ENCODE measurements at places on chromosomes 12 and 14.

DNA sequence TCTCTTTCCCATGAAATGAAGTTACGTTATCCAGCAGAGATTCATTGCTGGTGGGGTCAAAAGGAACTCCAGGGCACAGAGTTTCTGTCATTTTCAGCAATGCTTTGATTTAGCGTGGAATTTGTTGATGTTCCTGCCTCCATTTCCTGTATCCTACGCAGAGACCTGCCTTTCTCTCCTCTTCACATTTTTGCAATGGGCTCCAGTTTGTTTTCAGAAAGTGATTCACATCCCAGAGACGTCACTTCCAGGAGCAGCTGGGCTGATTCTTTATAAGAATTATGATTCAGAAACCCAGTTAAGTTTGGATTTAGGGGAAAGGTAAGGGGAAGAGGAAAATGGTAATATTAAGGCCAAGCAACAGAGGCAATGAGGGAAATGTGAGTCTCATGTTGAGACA, 11.6 kb downstream of the RNASE10 start:
- no peak for DNase-seq

GRCh38 chr12:42217656-42218055, 20.4 kb downstream of the YAF2 start:
- no peak for DNase-seq

DNA sequence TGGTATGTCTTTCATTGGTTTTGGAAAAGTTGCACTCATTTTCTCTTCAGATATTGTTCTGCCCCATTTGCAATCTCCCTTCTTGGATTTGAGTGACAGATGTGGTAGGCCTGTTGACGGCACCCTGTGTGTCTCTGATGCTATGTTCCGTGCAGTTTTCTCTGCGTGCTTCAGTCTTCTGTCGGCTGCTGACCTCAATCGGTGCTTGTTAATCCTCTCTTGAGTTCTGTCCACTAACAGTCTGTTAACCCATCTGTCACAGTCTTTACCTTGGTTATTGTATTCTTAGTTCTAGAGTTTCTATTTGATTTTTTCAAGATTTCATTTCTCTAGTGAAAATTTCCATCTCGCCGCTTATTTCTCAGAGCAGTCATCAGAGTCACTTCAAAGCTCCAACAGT, 20.7 kb upstream of the PLD4 start:
- DNase-seq = no peak

- no peak for DNase-seq
These were observed 144.6 kb downstream of the RAD51B start for GRCh38 chr14:67963960-67964812.

DNA sequence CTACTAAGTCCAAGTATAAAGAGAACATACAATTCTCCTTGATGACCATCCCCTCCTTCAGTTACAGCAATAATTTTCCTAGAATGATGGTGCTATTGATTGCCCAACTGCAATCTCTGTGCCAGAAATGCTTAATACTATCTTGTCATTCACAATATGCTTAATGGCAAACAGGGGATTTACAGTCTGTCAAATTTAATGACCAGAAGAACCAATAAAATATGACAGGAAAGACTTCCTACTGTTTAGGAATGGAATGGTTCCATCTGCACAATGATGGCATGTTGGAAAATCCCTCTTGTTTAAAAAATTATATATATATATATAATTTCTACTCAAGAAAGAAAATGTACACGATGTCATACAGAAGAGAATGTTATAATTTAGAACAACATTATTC, 623.2 kb downstream of the CCER1 start:
- no peak for DNase-seq

DNA sequence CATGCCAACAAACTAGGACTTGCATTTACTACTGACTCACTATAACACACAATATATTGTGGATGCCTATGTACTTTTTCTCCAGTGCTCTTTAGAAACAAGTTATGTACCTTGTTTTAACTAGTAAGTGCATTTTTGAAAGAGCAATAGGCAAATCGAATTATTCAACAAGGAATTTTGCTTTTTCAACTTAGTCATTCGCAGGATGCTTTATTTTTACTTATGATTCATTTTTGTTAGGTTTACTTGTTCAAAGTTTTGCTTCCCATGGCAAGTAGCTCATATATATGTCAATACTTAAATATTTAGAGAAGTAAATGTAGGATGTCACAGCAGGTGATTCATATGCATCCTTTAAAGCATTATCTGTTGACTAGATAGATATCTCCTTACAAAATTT, 149.8 kb downstream of the PELI2 start:
- DNase-seq = no peak

- DNase-seq = no peak
These were observed 493.9 kb downstream of the EGLN3 start for GRCh38 chr14:33457021-33457420.

GRCh38 chr12:12453635-12454034, 96.8 kb downstream of the BORCS5 start:
- no peak for DNase-seq

GRCh38 chr14:95505030-95505589, 11.3 kb downstream of the SYNE3 start:
- DNase-seq = no peak

GRCh38 chr12:49867570-49868341, 24.9 kb upstream of the BCDIN3D start:
- DNase-seq = peak; percentile 32

DNA sequence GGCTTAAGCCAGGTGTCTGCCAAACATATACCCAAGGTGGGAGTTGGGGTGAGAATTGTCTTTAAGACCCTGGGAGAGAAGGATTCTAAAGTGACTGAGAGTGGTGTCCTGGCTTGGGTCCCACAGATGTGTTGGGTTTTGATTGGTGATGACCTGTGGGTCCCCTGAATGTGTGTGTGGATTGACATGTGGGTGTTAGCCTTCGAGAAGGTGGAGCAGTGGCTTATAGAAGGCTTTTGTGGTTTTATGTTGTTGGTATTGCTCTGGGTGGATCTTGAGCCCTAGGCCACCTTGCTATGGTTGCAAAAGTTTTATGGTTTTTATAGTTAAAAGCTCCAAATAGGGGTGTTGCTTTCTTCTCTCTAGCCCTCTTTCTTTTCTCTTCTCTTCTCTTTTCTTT, 29.7 kb downstream of the PLEKHG3 start:
- DNase-seq = no peak

GRCh38 chr12:123954647-123955350, 17.8 kb downstream of the CCDC92 start:
- no peak for DNase-seq

GRCh38 chr14:75661499-75661814, 411 bp downstream of the TTLL5 start:
- no peak for DNase-seq

DNA sequence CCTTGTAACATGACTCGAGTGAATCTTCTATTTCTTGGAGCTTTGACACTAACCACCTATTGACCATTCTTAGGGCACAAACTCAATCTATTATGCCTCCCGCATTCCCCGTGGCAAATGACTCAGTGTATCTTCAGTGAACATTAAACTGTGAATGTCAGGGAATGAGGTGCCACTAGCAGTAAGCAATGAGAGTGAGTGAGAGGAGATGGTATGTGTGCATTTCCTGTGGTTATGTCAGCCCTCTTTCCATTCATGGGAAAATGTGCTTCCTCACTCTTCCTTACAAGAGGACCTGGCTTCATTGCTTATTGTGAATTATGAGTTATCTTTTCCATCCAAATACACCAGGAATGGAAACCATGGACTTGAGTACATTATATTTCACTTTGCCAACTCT, 229.2 kb downstream of the EMP1 start:
- DNase-seq = no peak

DNA sequence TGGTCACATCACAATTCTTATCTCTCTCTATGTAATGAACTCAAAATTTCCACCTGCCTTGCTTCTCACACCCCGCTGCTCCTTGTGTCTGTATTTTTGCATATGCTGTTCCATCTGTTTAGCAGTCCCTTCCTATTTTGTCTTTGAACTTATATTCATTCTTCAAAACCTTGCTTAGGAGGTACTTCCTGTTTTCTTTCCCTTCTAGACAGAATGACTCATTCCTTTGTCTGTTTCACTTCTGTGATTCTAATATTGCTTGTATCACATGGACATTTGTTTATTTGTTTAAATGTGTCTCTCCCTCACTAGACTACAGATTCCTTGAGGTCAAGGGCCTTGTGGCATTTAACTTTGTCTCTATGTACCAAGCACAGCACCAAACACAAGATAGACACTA, 424.2 kb downstream of the ETNK1 start:
- DNase-seq = no peak

DNA sequence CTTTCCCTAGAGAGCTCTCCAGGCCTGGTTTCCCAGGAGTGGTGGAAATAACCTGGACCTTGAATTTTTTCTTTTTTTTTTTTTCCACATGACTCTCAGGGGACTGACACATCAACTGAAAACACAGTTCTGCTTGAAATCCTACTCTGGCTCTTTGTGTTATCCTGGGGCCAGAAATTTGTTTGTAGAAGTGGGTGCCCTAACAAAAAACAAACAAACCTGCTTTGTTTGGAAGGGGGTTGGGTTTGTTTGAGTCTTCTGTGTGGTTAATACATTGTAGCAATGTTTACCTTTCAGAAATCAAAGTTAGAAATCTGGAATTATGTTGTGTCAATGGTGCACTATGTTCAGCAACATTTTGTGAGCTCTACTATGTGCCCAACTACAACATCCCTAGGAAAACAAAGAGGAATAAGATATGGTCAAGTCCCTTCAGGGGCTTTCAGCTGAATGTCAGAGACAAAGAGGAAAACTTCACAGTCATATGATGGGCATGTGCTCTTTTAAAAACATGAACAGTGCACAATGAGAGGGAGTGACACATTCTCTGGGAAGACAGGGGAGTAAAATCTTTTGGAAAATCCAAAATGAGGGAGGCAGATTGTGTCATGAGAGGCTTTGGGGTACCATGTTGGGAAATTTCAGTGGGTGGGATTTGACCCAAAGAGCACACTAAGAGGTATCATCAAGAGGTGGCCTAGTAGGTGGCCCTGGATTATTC, 1.5 kb upstream of the IGF1 start:
- DNase-seq = no peak

DNA sequence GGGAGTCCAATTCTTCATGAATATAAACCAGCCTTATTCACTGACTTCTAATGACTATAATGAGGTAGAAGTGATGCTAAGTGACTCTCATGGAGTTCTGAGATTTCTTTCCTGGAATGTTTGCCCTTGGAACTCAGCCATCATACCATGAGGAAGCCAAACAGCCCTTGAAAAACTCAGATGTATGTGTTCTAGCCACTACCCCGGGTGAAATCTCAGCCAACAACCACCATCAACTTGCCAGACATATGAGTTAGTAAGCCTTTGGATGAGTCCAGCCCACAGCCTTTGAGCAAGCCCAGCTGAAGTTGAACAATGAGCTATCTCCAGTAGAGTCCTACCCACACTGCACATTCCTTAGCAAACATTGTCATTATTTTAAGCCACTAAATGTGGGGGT, 149.5 kb downstream of the SLC6A15 start:
- DNase-seq = peak; percentile 34

DNA sequence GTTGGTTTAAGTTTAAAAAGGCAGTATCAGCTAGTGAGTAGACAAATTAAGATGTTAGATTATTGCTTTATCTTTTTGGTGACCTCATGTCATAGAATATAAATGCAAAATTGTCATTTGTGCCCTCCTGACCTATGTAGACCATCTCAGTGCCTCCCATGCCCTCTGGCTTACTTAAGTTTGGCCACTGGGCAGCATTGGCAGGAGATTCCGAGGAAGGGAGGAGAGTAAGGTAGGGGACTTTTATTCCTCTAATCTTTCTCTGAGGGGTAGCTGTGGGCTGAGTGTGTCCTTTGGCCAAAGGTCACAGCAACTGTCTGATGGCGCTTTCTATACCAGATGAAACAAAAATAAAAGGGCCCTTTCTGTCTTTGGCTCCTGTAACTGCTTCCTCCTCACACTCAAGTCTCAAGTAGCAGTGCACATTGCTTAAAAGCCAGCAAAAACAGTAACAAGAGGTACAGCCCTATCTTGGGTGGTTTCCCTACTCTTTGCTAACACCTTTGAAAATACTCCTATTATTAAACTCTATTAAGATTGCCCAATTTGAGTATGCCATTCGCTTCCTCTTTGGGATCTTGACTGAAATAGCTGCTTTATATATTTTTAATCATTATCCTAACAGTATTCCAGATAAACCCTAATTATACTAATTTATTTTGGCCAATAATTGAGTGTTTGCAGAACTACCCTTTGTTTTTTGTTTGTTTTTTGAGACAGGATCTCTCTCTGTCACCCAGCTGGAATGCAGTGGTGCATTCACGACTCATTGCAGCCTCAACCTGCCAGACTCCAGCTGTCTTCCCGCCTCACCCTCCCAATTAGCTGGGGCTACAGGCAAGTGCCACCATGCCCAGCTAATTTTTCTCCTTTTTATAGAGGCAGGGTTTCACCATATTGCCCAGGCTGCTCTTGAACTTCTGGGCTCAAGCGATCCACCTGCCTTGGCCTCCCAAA, 56.5 kb upstream of the KCNH3 start:
- no peak for DNase-seq

DNA sequence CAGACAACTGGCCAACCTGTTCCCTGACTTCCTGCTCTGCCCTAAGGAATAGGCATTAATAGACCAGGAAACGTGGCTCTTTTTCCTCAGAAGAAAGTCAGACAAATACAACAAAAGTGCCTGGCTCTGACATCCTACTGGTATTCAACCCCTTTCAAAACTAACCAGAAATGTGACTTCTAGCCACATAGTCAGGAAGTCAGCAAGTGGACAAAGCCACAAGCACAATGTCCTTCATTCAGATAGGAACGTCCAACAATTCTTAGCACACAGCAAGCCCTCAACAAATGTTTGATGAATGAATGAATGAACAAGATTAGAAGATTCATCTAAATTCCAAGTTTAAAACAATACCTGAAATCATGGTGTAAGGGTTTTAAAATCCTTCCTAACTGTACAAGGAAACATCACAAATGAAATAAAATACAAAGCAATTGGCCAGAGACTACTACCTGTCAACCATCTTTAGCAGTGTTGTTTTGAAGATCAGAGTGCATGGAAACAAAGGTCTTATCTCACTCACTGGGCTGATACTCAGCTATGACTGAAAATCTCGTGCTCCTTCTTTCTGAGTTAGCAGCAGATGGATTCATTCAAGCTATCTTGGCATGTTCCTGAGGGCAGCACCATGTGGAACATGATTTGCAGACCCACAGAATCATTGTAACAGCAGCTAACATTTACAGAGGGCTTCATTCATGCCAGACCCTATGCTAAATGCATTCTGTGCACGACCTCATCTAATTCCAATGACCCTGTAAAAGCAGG, 16.5 kb downstream of the APPL2 start:
- DNase-seq = no peak

DNA sequence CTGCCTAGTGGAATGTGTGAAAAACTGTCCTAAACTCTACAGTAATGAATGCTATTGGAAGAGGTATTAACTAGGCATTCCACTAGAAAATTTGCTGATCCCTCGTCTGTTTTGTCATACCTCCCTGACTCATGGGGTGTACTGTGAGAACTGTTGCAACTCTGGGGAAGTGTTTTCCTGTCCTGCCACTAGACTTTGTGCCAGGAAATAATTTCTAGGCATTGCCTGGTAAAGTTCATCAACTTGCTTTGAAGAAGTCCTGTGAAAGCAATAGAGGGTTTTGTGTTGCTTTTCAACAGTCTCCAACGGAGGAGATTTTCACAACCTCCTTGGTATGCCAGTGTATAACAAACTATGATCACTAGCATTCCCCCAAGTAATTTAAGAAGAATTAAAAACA, 139.9 kb downstream of the AKAP6 start:
- DNase-seq = no peak

- no peak for DNase-seq
These were observed 36.2 kb downstream of the PSEN1 start for GRCh38 chr14:73172500-73172899.

- no peak for DNase-seq
These were observed 96.0 kb downstream of the SRGAP1 start for GRCh38 chr12:63940310-63941005.

- no peak for DNase-seq
These were observed 7.8 kb upstream of the DYNLL1 start for GRCh38 chr12:120488057-120488640.
